ENCODE measurements at places on chromosomes 13 and 19.

DNA sequence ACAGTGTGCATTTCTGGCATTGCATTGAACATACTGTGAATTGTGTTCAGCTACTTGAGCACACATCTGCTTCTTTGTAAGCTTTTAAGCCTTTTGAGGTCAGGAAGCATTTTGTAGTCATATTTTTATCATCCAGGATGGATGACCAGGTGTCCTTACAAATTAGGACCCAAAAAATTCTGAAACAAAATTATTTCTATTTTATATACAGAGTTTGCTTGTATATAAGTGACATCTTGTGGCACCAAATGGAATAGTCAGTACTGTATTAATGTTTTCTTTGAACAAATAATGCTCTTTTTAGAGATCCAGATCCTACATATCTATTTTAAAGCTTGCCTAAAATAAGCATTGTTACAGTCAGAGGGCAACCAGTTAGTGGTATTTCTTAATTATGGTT lies 9.5 kb upstream of the SUPT20H start:
- no peak for DNase-seq

DNA sequence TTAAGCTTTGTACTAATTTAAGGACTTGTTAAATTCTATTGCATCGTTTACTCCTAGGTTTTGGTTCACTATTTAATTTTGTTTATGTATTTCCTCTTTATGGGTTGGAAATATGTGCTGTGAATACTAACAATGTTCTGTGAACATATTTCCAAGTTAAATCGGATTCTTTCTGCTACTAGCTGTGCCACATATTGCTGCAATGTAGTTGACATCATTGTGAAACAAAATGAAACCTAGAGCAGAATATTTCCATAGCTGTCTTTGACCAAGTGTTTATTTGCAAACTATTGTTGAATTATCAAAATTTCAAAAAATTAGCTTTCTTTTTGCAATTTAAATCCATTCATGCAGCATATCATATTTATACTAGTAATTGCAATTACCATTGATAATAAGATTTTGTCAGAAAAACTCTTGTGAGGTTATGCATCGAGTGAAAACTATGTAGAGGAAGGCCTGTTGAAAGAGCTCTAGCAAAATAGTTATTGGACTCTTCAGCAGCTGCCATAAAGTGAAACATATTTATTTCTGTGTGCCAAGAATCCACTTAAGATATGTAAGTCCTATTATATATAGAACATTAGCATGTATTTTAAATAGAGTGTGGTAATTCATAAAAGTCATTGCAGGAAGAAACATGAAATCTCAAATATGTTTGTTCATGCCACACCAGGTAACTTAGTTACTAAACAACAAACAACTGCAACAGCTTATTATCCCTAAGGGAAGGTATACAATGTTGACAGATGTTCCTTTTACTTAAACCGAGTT lies 575.1 kb downstream of the SLITRK6 start:
- no peak for DNase-seq

DNA sequence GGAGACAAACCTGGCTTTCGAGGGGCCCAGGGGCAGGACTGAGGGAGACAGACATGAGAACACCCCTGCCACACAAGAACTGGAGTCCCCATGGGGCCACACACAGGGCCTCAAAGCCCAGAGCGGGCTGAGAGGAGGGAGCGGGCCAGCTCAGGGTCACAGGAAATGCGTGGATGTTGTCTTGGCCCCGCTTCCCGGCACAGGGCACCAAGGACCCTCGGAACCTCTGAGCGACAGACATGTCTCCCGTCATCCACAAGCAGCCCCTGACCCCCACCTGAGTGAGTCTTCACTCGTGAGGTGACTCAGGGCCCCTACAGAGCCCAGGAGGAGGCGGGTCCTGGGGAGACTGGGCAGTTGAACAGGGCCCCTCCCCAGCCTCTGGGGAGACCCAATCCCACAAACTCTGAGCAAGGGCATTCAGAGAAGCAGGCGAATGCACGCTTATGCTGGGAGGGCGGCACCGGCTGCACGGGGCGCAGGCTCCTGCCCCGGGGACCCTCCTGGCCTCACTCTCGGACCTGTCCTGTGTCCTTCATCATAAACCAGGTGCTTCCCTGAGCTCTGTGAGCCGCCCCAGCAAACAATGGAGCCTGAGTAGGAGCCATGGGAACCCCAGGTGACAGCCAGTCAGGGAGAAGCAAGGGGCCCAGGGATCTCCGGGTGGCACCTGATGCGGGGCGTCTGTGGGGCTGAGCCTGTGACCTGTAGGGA lies 20.1 kb downstream of the SGTA start:
- no peak for DNase-seq

- no peak for DNase-seq
These were observed 87.9 kb downstream of the KLF5 start for GRCh38 chr13:73146707-73147106.

- no peak for DNase-seq
These were observed 253.4 kb downstream of the SLITRK6 start for GRCh38 chr13:85545771-85546170.

- DNase-seq, result no peak
These were observed 3.3 kb downstream of the MBD3L1 start for GRCh38 chr19:8835446-8835845.

- DNase-seq, result no peak
These were observed 147.1 kb upstream of the IRS2 start for GRCh38 chr13:109933476-109933875.

GRCh38 chr19:11098861-11099260 lies 9.6 kb downstream of the LDLR start:
- no peak for DNase-seq

All from activated gamma-delta T cell (primary cell).